ENCODE measurements at places on chromosomes 11 and 22.

DNA sequence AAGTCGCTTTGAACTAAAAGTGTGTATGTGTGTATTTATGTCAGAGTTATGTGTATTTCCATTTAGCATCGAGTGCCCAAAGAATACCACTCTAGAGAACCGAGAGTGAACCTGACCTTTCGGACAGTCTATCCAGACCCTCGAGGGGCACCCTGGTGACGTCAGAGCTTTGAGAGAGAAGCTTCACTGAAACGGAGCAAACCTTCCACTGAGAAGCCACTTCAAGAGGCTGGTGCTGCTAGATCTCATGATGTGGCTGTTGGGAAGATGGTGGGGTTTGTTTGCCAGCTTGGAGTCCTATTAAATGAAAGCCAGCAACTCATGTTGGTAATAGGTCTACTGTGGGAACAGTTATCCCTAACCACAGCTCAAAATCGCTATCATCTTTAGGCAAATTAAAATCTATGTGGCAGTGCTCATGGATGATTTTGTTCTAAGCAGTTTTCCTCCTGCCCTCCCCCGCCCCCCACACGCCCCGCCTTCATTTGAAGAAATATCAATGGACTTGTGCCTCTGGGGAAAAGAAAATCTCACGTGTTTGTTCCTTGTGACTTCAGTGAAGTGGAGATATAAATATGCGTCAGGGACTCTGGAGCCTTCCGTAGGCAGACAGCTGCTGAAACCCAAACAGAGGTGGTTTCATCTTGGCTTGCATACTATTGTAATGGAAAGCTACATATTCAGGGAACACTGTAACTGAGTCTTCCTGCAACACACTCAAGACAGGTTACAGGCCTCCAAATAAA is 22.4 kb upstream of the C11orf96 start:
- DNase-seq: no peak

DNA sequence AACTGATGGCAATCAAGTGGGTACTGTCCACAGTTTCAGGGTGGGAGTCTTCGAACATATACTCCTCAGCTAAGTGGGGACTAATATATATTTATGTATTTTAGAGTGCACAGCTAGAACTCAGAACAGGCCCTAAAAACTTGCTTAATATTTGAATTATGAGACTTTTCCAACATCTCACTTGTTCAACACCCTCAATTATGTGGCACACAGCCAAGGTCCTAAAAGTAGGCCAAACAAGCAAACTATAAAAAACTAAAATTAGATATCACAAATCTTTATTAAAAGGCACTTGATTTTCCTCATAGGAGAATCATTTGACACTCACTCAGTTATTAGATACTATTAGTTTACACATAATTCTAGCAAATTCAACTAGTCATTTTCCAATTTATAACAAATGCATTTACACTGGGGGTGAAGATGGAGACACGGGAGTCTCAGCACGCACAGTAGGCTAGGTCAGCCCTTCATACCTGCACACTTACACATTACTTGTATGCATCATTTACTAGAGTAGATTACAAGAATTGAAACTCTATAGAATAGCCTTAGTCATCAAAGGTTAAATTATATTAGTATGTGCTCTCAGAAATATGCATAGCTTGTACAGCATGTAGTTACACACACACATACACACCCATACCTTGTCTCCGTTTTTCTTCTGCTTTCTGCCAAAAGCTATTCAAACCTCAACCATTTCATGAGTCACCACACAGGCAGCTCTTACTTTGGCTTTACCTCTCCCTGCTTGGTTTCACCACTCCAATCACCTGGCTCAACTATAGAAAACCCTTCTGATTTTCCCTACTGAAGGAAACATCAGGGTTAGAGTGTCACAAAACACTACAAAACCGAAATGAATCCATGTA is 171.5 kb downstream of the SBF2 start:
- peak; percentile 92 for DNase-seq

DNA sequence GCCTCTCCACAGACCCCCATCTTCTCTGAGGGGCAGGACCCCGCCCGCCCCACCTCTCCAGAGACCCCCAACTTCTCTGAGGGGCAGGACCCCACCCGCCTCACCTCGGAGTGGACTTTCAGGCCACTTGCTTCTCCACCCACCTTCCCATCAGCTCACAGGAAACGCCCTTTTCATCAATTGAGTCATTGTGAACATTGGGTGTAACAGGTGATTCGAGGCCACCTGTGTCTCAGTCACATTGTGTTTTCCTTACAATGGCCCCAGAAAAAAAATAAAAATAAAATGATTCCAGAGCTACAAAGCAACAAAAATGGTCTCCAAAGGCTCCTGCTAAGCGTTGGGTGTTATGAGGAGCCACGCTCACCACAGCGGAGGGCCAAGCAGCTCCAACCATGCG is 36.0 kb downstream of the BRD1 start:
- no peak for DNase-seq

GRCh38 chr11:66488957-66489356 is 8.7 kb downstream of the DPP3 start:
- no peak for DNase-seq

- DNase-seq: no peak
These were observed 19.7 kb downstream of the CDPF1 start for GRCh38 chr22:46230262-46230901.

DNA sequence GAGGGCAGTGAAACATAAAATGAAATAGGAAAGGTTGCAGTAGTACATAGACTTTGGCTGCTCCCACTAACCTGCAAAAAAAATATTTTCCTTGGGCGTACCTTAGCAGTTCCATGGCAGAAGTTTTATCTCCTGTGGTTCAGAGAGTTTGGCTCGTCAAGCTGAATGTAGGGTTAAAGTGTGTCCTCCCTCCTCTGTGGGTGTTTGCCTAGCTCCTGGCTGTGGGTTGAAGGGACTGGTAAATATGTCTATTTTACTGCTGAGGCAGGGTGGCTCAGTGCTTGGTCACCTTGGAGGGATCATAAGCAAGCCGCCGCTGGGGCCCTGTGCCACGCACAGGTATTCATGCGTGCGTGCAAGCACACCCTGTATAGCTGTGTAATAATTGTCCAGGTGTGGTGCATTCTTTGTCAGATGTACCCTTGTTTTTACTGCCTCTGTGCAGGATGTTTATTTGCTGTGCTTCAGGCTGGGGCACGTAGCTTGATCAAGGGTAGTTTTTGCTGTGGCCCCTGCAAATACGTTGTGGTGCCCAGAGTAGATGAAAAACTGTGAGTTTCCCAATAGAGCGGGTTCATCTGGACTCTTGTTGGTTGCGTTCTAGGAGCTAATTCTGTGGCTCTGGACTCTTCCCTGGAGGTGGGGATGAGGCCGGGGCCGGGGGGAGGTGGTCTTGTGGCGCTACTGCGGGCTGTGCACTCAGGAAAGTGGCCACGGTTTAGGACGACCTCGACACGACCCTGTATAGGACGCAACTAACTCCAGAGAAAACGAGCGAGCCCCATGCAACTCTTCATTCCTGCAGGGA is 732 bp upstream of the SORL1 start:
- DNase-seq: no peak

GRCh38 chr22:36963302-36963701 is 49.9 kb downstream of the CSF2RB start:
- no peak for DNase-seq

- peak; percentile 49 for DNase-seq
These were observed 119.9 kb upstream of the RASSF10 start for GRCh38 chr11:12889243-12889642.

GRCh38 chr11:103927535-103927934 is 108.9 kb upstream of the DDI1 start:
- DNase-seq: peak; percentile 43

GRCh38 chr11:12270215-12270797 is 107.1 kb upstream of the PARVA start:
- no peak for DNase-seq

Measured in MCF 10A (cell line).